HT1080 (cell line): ENCODE measurements at places on chromosomes 4 and X. TPM values are rescaled to one million over a fixed set of nuclear protein-coding genes. Genes with fewer than 3 reads are reported as not detected.

- no peak for DNase-seq
These were observed 804 bp upstream of the GC start for GRCh38 chr4:71784569-71785197.

DNA sequence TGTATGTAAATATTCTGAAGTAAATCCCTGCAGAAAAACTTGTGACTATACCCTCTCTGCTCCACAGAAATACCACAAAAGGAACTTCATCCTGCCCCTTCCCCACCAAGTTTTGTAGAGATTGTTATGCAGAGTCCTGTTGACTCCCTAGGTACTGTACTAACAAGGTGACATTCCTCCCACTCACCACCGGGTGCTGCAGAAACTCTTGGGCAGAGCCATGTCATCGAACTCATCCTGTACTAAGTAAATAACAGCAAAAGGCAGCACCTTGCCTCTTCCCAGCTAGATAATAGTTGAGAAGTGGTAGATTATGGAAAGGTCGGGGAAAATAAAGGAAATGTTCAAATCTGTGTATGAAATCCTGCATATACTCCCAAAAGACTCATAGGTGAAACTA, 233.3 kb downstream of the STPG2 start:
- no peak for DNase-seq

GRCh38 chr4:82223715-82224114, 150.1 kb downstream of the HNRNPD start:
- DNase-seq: no peak

GRCh38 chr4:85929961-85930665, 429.7 kb downstream of the MAPK10 start:
- DNase-seq: no peak

The DUX4 gene
- total RNA-seq: not detected in 2 replicates

GRCh38 chrX:72048510-72049455, 82.9 kb downstream of the RTL5 start:
- DNase-seq: no peak

GRCh38 chrX:139850968-139851367, 81.9 kb downstream of the ATP11C start:
- DNase-seq: no peak
